NCI-H1092 treated with DMSO at 0.1 percent for 48 hours (cell line): ENCODE measurements at places on chromosomes 13 and 19.

DNA sequence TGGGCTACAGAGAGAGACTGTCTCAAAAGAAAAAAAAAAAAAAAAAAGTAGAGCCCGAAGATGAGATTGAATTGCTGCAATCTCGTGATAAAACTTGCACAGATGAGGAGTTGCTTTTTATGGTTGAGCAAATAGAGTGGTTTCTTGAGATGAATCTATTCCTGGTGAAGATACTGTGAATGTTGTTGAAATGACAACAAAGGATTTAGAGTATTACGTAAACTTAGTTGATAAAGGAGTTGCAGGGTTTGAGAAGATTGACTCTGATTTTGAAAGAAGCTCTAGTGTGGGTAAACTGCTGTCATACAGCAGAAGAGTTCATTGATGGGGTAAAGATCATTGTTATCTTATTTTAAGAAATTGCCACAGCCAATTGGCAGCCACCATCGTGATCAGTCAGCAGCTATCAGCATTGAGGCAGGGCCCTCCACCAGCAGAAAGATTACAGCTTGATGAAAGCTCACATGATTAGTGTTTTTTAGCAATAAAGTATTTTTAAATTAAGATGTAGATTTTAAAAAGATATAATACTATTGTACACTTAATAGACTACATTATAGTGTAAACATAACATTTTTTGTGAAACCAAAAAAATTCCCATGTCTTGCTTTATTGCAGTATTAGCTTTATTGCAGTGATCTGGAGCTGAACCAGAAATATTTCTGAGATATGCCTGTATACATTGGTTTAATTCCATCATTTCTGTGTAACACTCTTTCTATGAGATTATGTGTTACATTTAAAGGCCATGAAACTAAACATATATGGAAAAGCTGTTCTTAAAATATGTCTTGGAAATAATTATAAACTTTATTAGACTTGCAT lies 43.1 kb downstream of the ZMYM2 start:
- no peak for DNase-seq

DNA sequence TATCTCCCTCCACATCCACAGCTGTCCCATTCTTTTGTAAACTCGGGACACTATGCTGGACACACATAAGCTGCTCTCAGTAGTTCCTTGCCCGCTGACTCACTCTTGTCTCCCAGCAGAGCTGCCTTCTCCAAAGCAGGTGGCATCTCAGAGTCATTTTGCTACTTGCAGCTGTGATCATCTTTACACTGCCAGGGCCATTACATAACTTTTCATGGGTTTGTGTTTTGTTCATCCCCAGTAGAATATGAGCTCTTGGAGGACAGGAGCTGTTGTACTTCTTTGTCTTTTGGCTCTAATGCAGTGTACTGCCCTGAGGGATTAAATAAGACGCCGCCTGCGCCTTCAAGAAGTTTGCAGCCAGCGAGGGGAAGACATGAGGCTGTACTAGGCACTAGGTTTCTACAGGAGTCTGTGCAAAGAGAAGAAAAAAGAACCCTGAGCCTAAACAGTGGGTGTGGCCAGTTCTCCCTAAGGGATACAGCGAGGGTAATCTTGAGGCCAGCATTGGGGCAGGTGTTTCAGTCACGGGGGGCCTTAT lies 40.8 kb upstream of the GPR183 start:
- DNase-seq, result no peak

- DNase-seq, result no peak
Measured at GRCh38 chr13:40563350-40564125, 102.9 kb downstream of the FOXO1 start.

DNA sequence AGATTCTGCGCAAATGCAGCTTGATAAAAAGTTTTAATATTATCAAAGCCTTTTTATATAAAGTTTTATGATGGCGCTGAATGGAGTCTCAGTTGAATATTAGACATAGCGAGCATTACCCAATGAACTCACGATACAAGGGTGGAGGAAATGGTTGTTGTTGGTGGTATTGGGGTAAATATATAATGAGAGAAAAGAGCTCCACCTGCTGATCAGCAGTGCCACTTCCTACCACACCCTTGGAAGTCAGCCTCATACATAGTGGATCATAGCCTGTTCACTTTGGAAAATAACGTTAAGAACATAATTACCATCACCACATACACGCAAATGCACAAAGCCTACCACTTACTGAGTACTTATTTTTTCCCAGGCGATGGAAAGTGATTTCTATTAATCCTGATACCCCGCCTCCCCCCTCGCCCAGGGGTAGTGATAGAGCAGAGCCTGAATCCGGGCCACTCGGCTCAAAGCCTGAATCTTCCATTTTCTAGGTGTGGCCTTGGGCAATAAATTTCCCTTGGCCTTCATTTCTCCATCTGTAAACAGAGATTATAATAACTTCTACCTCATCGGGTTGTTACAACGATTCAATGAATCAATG lies 358.3 kb downstream of the KLF5 start:
- DNase-seq, result peak; percentile 14

- no peak for DNase-seq
Measured at GRCh38 chr19:4781801-4782200, 9.7 kb upstream of the FEM1A start.
